Stimulated activated CD4-positive, alpha-beta T cell treated with anti-CD3 and anti-CD28 coated beads, Interleukin-15, amount 100 ng/mL, for 1 hour (primary cell): ENCODE measurements at places on chromosomes 5 and 9.
A peak's percentile ranks its signal among the peaks of the same experiment; 100 is the strongest.

DNA sequence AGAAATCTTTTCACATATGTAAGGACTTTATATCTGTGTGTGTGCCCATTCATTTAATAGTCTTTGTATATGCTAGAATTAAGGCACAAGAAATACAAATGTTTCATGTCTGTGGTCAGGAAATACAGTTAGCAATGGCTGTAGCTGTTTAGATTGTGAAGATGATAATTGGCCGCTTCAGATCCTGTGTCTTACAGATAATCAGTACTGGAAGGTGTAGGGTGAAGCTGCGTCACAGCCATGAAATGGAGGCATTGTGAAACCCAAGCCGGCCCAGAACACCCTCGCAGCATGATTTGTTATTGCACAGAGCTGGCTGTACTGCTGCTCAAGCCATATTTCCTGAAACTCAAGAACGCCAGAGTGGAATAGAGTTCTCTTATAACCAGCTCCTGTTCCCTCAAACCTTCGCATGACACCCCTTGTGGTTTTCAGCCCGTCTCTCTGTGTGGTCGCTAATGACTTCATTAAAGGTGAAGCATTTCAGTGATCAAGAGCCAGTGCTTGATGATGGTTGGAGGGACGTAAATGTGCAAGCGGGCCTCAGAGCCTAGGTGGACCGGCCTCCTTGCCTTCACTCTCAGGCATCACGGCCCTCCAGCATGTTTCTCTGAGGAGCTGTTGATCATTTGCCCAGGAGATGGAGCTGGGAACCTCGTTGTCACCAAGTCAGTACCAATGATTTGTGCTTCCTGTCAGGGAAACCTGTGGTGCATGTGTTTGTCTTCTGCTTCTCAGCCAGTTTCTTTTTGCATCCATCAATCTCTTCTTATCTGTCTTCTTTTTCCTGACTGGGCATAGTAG is 80.1 kb downstream of the F2RL2 start:
- DNase-seq, result peak; percentile 16

DNA sequence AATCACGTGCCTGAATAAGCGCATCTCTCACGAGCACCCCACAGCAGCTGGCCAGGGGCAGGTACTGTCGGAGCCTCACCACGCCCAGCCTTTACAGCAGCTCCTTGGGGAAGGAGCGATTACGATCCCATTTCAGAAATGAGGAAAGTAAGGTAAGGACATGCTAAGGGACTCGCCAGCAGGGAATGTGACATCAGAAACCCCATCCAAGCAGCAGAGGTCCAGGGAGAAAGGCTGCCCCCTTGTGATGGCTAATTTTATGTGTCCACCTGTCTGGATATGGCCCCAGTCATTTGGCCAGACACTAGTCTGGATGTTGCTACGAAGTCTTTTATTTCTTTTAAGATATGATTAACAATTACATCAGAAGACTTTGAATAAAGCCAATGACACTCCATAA is 77.3 kb downstream of the UBE2QL1 start:
- DNase-seq, result no peak

GRCh38 chr5:10513501-10514442 is 50.1 kb upstream of the ANKRD33B start:
- no peak for DNase-seq

DNA sequence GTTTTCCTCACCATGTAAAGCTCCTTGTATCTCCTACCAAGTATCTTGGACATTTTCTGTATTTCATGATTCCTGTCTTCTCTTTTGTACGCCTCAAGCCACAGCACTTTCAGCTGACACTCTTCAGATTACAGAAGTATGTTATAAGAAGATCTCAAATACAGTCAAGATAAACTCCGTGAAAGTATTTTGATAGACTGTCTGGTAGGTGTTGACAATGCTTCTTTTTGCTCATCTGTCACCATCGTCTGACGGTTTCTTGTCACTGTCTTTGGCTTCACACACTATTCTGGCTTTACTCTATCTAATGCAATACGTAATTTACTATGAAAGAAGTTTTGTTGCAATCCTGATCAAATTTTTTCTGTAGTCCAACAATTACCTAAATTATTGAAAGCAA is 294.5 kb upstream of the CDH12 start:
- DNase-seq, result no peak

GRCh38 chr9:121576281-121577075 is 75.0 kb upstream of the DAB2IP start:
- no peak for DNase-seq

- DNase-seq, result no peak
Observed at GRCh38 chr5:33309068-33309467, 131.7 kb upstream of the TARS1 start.

GRCh38 chr9:84374013-84374412 is 33.5 kb upstream of the SLC28A3 start:
- no peak for DNase-seq

DNA sequence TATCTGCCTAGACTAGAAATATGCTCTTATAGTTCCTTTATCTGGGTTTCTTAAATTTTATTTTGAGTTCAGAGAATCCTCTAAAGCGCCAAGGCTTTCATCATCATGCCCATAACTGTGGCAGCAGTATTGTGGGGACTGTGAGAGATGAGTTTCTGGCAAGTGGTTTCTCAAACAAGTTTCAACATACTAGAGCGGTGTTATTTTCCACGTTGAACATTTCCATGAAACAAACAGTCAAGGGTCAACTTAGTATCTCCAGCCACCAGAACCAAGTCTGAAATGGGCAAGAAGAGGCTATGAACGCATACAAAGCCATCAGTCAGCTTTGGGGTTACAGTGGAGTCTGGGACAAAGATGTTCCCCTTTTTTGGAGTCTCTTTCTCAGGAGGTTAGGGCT is 40.3 kb downstream of the SERINC5 start:
- DNase-seq, result no peak

DNA sequence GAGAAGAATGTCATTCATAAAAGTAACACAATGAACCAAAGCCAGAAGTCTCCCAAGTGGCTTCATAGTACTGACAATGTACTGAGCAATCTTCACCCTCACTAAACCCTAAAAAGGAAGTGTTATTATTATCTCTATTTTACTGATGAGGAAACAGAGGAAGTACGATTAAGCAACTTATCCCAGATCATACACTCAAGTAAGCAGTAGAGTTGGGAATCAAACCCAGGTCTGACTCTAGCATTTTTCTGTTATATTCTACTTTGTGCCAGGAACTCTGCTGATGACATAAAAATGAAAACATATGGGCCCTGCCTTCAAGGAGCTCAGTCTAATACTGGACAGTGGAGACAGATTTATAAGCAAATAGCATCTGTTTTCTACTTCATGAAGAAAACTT is 109.2 kb downstream of the RAPGEF6 start:
- no peak for DNase-seq

- no peak for DNase-seq
Observed at GRCh38 chr9:116592970-116593369, 94.1 kb upstream of the TRIM32 start.

- DNase-seq, result no peak
Observed at GRCh38 chr5:123147128-123147715, 58.2 kb downstream of the PRDM6 start.

GRCh38 chr9:69252436-69252835 is 72.6 kb upstream of the ENTREP1 start:
- DNase-seq, result no peak

DNA sequence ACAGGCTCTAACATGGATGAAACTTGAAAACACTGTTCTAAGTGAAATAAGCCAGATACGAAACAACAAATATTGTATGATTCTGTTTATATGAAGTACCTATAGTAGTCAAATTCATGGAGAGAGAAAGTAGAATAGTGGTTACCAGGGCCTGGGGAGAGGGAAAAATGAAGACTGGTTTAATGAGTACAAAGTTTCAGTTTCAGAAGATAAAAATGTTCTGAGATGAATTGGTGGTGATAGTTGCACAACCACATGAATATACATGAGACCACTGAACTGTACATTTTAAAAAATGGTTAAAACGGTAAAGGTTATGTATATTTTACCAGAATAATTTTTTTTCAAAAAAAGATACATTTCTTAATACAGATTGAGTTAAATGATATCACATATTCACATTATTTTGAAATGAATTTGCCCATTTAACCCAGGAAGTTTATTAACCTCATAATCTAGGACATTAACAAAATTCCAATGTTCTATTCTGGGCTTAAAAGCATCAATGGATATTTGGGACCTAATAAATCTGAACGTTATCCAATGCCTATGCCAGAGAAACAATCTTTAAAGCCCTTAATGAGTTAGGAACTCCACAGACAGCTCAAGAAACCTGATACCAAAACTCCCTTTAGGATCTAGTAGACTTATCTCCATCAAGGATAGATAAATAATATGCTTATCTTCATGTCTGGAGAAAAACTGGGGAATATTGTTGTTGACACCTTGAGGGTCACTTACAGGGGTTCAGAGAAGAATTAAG is 521.3 kb downstream of the EFNA5 start:
- no peak for DNase-seq

- DNase-seq, result peak; percentile 37
Observed at GRCh38 chr5:134527156-134527960, 1.9 kb downstream of the JADE2 start.

GRCh38 chr5:93428868-93429267 is 152.2 kb downstream of the NR2F1-AS1 start:
- DNase-seq, result no peak

DNA sequence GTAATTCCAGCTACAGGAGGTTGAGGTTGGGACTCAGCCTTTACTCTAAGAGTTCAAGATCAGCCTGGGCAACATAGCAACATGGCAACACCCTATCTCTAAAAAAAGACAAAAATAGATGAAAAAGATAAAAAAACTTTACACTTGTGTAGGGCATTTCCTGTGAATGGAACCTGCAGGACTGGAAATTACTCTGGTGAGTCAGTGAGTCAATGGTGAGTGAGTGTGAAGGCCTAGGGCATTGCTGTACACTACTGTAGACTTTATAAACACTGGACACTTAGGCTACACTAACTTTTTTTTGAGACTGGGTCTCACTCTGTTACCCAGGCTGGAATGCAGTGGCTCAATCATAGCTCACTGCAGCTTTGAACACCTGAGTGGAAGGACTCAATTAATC is 19.5 kb upstream of the ARSI start:
- no peak for DNase-seq

DNA sequence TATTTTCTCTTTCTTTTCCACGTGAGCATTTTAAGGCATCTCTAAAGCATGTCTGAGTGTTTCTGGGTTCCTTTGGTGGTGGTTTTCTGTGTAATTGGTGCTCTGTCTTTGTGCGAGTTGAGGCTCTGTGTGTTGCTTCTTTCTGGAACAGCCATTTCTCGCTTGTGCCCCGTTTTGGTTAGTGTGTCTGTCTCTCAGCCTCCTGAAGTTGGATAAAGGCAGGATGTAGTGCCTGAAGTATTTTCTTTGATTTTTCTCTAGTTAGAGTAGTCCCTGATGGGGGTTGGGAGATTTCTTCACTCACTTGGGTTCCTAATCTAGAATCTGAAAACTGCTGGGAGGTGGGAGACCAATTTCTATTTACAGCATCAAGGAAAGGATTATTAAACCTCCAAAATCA is 129.7 kb upstream of the TMEM161B start:
- DNase-seq, result no peak

GRCh38 chr5:34599471-34600117 is 56.5 kb upstream of the RAI14 start:
- DNase-seq, result no peak

DNA sequence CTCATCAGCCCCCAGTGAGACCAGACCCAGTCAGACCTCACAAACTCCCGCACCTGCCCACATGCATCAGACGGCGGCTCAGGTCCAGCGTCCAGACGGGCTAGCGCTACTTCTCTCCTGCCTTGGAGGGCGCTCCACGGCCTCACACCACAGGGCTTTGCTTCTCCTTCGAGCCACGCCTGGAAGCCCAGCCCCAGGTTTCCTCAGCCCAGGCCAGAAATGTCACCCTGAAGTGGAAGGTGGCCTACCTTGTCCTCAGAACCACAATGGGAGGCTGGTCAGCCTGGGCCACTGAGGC is 2.8 kb downstream of the NACC2 start:
- no peak for DNase-seq

- no peak for DNase-seq
Observed at GRCh38 chr9:131677444-131678180, 62.3 kb downstream of the RAPGEF1 start.

DNA sequence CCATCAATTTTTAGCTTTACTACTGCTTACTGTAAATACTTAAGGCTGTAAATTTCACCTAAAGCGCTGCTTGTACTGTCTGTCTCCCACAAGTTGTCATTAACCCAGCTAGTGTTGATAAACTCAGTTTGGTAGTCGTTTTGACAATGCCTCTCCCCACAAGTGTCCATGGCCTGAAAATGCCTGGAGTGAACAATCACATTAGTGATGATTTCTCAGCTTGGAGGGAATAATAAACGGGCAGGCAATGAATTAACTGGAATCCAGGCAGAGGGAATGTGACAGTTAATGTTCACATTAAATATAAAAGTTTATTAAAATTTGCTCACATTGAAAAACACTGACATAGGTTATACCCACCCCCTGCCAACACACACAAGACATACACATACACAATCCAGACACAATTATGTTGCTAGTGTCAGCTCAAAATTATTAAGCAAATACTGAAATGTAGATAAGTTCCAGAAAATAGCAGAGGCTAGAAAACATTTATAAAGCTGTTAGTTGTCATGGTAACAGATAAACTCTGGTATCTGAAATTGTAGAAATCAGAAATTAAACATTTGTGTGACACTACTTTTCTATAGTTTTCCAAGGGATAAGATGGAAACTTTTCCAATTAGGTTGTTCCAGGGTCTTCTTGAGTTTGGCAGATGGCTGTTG is 341.9 kb downstream of the DIRAS2 start:
- no peak for DNase-seq

GRCh38 chr5:125190232-125191087 is 444.0 kb upstream of the ZNF608 start:
- DNase-seq, result no peak

DNA sequence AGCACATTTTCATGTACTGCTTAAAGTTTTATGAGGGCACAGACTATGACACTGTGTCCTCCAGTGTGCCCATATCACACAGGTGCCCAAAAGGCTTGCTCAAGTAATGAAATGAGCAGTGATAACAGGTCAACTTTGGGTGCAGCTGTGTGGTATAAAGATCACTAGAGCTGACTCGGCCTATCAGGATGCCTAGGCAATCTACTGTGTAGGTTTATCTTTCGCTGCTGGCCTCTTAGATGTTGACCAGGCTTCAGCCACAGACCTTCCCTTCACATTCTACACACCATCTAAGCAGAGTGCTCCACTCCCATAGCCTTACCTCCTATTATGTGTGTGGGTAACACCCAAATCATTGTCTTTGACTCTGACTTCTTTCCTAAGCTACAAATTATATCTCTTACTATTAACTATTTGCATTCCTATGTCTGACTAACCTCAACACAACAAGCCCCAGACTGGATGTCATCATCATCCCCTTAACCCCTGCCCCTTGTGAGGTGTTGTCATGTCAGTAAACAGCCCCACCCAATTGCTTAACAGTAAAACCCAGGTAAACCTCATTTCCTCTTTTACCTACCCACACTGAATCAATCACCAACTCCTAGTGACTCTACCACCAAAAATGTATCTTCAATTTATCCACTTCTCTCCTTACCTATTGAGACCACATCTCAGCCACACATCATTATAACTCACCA is 2.5 kb downstream of the SREK1IP1 start:
- no peak for DNase-seq

- DNase-seq, result no peak
Observed at GRCh38 chr5:106094204-106094607, 1576.5 kb downstream of the EFNA5 start.

- no peak for DNase-seq
Observed at GRCh38 chr5:169020102-169020501, 280.8 kb downstream of the SLIT3 start.

GRCh38 chr9:98795970-98796363 is 388 bp downstream of the ANKS6 start:
- DNase-seq, result no peak
